ENCODE measurements at places on chromosomes 13 and 19.

DNA sequence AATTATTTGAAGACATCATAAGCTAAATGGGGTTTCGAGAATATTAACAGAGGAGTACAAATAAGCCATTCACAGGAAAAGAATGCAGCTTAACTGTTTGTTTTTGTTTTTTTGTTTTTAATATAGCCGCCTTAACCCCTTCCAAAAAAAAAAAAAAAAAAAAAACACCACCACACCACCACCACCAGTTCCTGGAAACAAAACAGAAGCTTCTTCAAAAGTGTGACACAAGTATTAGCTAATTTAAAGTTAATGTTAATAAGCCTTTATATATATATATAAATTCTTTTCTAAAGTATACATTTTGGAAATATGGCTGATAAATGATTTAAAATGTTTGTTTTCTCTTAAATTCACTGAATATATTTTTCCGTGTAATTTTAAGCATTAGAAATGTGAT lies 1.4 kb downstream of the RAP2A start:
- DNase-seq, result no peak

DNA sequence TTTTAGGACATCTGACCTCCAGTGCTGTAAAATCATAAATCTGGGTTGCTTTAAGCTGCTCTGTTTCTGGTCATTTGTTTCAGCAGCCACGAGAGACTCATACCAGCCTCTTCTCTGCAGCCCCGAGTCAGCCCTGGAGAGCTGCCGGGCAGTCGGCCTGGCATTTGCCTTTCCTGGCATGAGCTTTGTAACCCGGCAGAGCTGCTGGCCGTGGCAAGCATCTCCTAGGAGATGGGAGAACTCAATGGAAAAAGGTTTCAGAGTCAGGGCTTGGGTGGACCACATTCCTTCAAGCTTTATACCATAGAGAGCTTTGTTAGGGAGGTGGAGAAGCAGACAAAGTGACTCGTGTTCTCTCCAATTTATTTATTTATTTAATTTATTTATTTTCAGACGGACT lies 21.6 kb upstream of the CCL25 start:
- DNase-seq, result no peak

DNA sequence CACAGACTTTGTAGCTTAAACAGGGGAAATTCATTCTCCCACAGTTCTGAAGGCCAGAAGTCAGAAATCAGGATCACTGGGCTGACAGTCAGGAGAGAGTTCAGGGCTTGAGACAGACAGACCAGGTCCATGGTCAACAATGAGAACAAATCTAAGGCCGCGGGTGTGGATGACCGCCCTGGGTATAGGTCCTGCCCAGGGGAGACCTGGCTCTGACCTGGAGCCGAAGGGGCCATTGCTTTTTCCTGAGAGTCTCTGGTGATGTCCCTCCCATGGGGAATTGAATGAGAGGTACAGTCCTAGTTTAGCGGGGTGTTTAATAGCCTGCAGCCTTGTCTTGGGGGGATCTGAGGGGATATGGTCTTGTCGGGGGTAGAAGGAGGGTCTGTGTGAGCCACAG lies 25.2 kb upstream of the FBL start:
- no peak for DNase-seq

DNA sequence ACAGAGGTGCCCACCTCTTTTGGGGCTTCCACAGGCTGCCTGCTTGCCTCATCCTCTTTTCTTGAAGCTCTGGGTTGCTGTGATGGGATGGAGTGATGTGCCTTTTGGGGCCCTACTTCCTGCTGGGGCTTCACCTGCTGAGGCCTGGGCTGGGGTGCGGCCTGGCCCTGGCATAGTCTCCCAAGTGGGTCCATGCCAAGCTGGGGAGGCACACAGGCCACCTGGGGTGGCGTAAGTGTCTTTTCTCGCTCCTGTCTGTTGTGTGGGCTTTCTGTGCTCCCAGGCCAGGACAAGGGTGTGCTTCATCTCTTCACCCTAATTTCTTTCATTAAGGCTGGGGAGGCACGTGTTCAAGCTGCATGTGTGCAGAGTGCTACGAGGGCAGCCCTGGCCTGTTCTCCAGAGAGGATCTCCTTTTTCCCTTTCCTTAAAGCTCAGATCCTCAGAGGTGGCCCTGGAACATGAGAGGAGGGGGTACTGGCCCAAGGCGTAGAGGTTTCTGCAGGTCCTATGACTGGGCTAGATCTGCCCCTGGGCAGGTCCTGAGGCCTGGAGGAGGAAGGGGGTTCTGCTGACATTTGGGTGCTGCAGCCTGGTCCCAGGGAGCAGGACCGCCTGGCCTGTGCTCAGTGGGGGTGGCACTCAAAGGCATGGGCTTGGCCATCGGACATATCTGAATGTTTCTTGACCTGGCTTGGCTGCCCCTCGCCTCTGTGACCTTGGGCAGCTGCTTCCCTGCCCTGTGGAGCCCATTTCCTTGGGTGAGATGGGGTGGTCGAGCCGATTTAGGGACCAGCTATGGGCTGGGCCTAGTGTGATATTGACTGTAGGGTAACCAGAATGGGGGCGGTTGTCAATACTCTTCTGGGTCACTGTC lies 23.7 kb upstream of the RNF17 start:
- DNase-seq, result no peak

Data from left ventricle myocardium inferior (tissue), 1 donor.